Urothelium cell line (cell line): ENCODE measurements at places on chromosomes 7 and 10.

DNA sequence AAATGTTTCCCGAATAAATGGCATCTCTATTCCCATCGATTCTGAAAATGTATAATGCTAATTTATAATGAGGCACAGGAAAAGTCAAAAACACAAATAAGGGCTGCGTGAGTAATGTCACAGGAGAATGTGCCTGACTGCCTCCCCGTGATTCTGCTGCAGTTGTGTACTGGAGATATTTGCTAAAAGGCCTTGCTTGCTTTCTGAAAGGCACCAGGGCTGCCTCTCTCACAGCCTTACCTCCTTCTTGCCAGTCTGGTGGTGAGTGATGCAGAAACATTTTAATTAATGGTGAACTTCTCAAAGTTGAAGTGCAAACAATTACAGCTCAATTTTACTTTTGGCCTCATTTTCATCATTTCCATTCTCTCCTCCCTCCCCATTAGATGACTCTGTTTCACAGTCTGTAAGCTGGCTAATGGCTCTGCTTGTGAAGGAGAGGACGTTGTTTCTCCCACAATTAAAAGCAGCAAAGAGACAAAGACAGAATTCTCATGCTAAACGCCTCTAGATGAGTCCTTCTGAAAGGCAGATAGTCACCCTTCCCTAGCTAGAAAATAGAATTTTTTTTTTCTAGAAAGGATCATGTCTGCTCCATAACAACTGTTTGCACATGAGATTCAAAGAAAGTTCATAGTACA, 377.6 kb downstream of the MDFIC start:
- DNase-seq = no peak

- DNase-seq = no peak
These were observed 1.3 kb downstream of the PRSS2 start for GRCh38 chr7:142772051-142772450.

- no peak for DNase-seq
These were observed 98.8 kb downstream of the OAT start for GRCh38 chr10:124319926-124320391.

GRCh38 chr7:116212869-116213268, 2.5 kb downstream of the TES start:
- no peak for DNase-seq

GRCh38 chr7:35384761-35385700, 131.1 kb upstream of the TBX20 start:
- DNase-seq = no peak

DNA sequence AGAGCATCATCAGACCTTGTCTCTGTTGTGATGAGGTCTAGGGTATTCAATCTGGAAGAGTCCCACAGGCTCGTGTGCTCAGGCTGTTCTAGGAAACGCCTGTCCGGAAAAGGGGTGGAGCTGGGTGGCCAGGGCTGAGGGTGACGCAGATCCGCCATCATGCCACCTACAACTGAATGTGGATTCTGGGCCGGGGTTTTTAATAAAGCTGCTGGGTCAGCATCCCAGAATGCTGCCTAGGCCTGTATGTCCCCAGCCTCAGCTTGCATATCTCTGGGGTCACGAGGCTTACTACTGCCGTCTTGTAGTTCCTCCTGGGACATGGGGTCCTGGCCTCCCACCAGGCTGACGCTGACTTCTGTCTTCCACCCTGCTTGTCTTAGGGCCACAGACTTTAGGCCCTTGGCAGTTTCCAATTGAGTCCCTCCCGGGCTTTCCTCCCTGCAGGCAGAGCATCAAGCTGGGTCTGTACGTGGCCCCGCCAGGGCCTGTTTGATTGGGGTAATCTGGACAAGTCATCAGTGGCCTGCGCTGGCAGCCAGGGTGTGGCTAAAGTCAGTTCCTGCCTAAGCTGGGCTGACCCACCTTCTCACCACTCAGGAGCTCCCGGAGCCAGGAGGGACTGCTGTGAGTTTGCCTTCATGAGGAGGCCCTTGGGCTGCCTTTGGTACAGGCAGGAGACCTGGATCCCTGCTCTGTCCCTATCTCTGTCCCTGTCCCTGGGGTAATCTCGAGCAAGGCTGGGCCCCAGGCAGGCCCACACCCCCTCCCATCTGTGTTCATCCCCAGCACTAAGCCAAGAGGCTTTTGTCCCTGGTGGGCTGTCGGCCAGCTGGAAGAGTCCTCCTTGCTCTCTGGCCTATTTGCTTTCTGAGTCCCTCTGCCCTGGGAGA, 79.9 kb downstream of the ZMIZ1 start:
- no peak for DNase-seq

DNA sequence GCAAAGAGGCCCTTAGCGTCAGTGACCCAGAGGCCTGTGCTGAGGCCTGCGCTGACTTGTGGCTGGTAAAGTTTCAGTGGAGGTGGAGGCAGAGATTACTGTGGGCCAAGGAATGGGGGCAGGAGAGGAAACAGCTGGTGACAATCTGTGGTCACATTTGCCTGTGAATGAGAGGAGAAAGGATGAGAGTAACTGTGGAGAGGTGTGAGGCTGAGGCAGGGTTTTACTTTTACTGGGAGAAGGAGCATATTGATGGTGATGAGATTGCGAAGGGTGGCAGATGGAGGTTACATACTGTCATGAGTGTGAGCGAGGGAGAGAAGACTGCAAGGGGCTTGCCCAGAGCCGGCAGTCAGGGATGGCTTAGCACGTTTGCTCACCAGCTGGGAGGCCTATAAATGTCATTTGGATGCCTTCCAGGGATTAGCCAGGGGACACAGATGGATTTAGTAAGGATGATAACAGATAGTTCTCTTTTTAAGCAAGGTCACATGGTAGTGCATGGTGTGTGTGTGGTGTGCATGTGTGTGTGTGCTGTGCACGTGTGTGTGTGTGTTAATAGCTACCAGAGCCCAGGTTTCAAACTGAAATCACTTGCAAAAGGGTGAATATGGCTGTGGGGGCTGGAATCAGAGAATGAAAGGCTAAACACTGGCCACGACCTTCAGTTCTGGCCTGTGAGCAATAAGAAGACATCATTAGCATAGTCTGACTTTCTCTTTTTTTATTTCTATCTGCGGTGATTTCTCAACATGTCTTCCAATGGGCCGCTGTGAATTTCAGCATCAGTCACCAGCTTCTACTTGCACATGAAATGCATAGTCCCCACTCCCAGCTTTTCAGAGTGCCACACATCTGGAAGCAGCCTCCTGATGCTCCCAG, 291.5 kb upstream of the ZNF32 start:
- DNase-seq = no peak

- DNase-seq = no peak
These were observed 4.2 kb downstream of the CPVL start for GRCh38 chr7:29142021-29142727.

GRCh38 chr7:123995617-123996326, 37.1 kb downstream of the TMEM229A start:
- DNase-seq = no peak

DNA sequence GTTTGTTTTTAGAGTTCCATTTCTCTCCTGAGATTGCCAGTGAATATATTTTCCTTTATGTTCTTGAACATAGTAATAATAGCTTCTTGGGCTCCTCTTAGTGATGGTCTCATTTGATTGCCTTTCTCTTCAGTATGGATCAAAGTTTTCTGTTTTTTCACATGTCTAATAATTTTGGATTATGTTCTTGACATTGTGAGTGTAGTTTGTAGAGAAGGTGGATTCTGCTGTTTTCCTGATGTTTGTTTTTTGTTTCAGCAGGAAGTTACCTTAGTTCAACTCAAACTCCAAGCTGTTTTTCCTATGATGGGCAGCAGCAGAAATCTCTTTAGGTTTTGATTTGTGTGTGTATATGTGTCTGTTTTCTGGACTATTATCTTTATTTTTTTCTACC, 43.8 kb downstream of the TAF3 start:
- no peak for DNase-seq

DNA sequence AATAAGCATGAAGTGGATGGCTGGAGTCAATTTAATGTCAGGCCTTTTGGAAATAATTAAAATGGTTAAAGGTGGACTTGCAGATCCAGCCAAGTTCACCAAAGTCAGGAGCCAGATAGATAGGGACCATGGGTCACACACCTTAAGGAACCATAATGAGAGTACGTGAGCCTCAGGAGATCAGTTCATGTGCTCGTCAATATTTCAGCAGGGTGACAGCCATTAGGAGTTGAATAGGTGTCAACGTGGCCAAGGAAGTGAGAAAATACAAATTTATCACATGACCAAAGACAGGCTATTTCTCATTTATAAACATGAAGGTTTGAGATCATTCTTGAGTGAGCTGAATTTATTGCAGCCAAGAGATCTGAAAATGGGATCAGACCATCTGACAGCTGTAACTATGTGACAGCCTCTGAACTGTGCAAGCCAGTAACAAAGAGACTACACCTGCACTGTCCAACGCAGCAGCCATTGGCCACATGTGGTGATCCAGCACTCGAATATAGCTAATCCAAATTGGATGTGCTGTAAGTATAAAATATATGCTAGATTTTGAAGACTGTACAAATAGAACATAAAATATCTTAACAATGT, 249.7 kb upstream of the PTN start:
- DNase-seq = no peak

GRCh38 chr10:45377321-45377720, 3.3 kb downstream of the ALOX5 start:
- DNase-seq = no peak

DNA sequence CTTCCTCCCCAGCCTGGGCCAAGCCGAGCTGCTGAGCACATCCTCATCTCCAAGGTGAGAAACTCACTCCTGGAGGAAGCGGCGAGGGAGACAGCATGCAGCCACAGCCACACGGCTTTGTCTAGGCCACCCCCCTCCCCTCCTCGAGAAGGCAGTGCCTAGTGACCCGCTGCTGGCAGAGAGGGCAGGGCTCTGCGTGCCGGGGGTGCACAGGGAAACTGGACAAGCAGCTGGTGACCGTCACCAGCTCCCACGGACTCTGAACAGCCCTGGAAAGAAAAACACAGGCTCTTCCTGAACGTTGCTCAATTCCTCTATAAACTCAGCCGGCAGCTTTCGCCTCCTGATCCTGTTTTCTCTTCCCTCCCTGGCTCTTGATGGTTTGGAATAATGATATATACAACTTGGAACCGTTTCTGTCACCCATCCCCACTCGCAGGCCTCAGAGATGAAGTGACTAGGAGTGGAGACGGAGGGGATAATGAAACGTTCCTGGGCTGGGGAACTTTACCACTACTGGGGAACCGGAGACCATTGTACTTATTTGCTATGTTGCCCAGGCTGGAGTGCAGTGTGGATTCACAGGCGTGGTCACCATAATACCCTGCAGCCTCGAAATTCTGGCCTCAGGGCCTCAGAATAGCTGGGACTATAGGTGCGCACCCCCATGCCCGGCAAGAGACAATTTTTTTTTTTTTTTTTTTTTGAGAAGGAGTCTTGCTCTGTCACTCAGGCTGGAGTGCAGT, 19.3 kb downstream of the PAPOLB start:
- DNase-seq = no peak

GRCh38 chr10:93113042-93113441, 39.3 kb downstream of the CYP26A1 start:
- no peak for DNase-seq

DNA sequence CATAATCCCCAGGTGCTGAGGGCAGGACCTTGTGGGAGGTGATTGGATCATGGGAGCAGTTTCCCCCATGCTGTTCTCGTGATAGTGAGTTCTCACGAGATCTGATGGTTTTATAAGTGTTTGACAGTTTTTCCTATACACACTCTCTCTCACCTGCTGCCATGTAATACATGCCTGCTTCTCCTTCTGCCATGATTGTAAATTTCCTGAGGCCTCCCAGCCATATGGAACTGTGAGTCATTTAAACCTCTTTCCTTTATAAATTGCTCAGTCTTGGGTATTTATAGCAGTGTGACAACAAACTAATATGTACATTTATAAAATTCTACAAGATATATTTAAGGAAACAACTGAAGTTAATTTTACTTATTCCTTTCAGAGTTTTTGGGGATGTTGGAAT, 170.8 kb upstream of the BET1 start:
- DNase-seq = no peak

DNA sequence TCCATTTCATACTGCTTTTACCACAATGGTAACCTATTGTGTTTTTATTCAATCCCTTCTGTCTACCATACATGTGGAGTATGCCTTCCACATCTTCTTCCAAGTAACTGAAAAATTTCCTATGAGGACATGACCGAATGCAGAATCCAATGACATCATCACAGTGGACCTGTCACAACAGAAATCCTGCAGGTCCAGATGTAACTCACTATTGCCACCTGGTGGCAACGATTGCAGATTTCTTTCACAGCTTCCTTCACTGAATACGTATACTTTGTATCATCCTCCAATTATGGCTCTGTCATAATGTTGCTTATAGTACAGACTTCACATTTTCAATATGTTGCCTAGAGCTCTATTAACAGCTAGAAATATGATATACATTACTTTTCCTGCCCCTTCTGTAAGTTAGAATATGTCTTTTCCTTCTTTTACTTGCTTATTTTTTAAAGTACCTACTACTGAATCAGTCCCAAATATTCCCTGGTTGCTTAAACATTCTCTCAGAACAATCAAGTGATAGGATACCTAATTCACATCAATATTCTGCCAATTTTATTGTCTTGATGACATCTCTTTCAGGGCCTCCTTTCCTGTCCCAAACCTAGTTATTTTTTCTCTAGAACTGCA, 45.4 kb downstream of the SLC13A1 start:
- DNase-seq = peak; percentile 40

GRCh38 chr7:41052736-41053135, 650.2 kb downstream of the INHBA start:
- no peak for DNase-seq

GRCh38 chr7:13179011-13179582, 491.7 kb downstream of the ARL4A start:
- DNase-seq = peak; percentile 8

- no peak for DNase-seq
These were observed 18.4 kb upstream of the FRMD4A start for GRCh38 chr10:14349081-14349480.

GRCh38 chr10:5106553-5106952, 12.3 kb downstream of the AKR1C3 start:
- no peak for DNase-seq

DNA sequence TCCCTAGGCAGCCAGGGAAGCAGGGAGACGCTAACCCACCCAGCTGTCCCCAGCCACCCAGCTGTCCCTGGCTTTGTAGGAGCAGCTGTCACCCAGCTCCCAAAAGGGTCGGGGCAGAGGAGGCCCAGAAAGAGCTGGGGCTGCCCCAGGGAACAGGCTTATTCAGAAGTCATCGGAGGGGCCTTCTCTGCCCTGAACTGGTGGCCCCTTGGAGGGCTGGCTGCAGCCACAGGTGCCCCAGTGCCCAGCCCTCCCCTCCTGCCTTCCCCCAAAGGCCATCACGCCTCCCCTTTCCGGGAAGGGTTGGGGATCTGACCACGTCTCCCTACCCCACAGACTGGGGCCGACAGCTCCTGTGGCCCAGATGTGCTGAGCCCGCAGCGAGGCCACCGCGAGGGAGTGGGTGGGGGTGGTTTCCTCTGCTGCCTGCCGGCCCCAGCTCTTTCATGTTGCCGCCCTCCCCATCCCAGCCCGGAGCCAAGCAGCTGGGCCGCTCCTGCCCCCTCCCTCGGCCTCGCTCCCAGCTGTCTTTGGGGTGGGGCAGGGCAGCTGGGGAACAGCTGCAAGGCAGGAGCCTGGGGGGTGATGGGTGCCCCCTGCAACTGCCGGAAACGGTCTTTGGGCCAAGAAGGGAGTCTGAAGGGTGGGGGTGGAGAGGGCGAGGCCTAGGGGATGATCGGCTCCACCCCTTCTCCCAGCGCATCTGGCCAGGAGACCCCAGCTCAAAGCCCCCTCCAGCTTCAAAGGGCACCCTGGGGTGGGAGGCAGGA, 16.8 kb downstream of the TRIM8 start:
- DNase-seq = peak; percentile 78

GRCh38 chr10:21296575-21297355, 228.7 kb downstream of the SKIDA1 start:
- DNase-seq = no peak

GRCh38 chr7:80482950-80483349, 28.9 kb downstream of the GNAT3 start:
- DNase-seq = no peak

- DNase-seq = peak; percentile 71
These were observed at the start of gene JAKMIP3 for GRCh38 chr10:132065491-132066105. JAKMIP3 (plus strand) TSS chr10:132065946; CDS start chr10:132104809, 38,863 bp downstream.
